ENCODE measurements at places on chromosomes 5 and 9.

GRCh38 chr9:106861640-106862109, 1.3 kb upstream of the ZNF462 start:
- no peak for DNase-seq

GRCh38 chr9:14018081-14018480, 295.9 kb downstream of the NFIB start:
- DNase-seq = no peak

GRCh38 chr9:15333376-15333881, 26.4 kb upstream of the TTC39B start:
- DNase-seq = no peak

- DNase-seq = no peak
These were observed 71.8 kb upstream of the NFIL3 start for GRCh38 chr9:91495450-91495849.

GRCh38 chr9:91654527-91654926, 230.9 kb upstream of the NFIL3 start:
- DNase-seq = no peak

GRCh38 chr9:35695943-35696401, 6.2 kb upstream of the TPM2 start:
- DNase-seq = no peak

DNA sequence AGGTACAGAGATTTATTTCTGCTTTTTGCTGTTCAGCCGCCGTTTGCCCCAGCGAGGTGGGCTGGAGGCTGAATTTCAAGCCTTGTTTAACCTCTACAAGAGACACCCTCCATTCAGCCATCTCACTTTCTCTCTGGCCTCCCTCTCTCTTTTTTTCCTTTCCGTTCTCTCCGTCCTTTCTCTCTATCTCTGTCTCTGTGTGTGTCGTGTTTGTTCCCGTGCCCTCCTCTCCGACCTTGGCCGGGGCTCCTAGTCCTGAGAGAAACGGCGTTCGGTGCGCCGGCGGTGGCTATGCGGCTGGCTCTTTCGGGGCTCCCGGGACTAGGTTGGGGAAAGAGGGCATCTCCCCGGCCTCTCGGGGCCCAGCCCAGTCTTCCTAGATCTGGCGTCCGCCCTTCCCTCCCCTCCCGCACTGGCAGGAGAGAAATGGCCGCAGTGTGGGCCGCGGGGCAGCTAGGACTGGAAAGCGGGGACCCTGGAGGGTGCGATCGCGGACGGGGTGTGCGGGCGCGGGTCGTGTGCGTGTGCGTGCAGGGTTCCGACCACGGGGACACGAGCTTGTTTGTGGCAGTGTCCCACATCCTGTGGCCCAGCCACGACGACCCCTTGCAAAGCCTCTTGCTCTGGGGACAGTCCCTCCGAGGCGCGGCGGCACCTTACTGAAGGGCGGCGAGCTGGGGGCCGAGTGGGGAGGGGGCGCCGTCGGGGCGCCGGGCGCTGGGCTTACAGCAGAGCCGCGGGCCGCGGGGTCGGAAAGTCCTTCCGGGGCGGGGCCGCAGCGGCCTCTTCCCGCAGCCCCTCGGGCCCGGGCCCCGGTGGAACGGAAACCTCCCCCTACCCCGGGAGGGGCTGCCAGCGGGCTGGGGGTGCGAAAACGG, 5.7 kb downstream of the LHX2 start:
- DNase-seq = no peak

DNA sequence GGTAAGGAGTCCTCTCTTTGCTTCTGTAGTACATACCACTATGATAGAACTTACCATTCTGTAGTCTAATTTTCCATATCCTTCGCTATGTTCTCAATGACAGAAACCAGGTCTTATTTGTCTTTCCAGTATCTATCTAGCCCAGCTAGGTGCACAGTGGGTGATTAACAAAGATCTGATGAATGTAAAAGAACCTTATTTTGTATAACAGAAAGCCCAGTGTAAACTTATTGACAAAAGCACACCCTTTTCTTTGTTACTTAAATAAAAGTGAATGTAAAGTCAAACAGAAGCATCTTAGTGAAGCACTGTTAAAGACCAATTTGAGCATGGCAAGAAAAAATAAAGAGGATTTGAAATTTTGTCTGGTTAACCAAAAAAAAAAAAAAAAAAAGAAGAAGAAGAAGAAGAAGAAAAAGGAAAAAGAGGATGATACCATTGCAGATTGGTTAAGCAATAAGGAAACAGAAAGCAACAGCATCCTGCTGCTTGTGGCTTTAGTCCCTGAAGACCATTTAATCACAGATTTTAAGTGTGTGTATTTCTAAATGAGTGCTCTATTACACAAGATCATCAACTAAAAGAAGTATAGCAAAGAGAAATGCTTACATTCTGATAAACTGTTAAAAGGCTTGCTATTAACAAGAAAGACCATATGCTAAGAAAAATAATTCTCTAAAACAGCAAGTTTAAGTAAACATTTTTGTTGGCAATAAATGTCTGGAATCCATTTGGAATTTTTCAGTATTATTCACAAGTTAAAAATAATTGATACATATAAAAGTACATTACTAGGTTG, 21.2 kb downstream of the MEGF9 start:
- DNase-seq = no peak

- no peak for DNase-seq
These were observed 171.1 kb downstream of the TAF11L14 start for GRCh38 chr5:17805227-17805825.

DNA sequence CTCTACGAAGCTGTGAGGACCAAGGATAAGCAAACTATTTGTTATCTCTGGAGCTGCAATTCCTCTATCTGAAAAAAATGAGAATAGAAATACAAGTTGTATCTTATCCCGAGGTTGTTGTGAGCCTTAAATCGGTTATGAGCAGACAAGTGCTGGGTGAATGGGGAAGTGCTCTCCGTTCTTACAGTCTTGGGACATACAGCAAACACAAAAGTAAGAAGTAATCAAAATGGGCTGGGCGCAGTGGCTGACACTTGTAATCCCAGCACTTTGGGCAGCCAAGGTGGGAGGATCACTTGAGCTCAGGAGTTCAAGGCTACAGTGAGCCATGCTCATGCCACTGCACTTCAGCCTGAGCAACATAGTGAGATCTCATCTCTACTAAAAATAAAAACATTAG, 31.7 kb downstream of the ITK start:
- DNase-seq = no peak

GRCh38 chr5:52743012-52743411, 44.7 kb upstream of the ITGA1 start:
- DNase-seq = no peak

- no peak for DNase-seq
These were observed 139.2 kb upstream of the PALM2AKAP2 start for GRCh38 chr9:109640580-109641371.

GRCh38 chr9:105901514-105902109, 207.3 kb downstream of the TMEM38B start:
- DNase-seq = no peak

DNA sequence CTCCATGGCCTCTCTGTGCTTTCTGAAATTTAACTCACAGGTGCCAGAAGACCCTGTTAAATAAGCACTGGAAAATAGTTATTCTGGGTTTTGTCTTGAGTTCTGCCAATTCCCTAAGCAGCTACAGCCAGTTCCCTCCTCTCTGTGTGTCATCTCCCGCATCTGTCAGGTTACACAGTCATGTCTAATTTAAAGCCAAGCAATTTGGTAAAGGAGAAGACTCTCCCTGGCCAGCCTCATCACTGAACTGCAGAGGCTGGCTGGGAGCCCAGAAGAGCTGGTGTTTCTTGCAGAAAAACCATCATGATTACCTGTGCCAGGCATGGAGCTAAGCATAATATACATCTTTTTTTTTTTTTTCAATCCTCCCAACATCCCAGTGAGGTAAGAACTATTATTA, 141.3 kb upstream of the ZNF366 start:
- no peak for DNase-seq

- DNase-seq = no peak
These were observed 256.8 kb upstream of the GRIN3A start for GRCh38 chr9:101995231-101995630.

DNA sequence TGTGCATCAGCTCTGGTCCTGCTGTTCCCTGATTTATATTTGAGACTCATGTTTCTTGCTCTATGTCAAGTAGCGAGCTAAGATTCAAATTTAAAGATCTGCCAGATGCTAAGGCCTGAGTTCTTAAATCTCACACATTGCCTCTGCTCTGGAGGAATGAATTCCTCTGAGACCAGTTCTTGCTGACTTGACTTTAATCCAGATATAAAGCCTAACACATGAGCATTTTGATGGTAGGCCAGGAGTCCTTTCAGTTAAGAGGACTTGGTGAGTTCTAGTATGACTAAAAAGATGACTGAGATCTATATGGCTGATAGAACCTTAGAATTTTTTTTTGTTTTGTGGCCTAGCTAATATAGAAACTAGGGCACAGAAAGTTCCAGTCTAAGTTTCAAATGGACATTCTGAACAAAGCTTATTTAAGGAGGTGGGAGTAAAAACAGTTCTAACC, 1.3 kb upstream of the INIP start:
- no peak for DNase-seq

DNA sequence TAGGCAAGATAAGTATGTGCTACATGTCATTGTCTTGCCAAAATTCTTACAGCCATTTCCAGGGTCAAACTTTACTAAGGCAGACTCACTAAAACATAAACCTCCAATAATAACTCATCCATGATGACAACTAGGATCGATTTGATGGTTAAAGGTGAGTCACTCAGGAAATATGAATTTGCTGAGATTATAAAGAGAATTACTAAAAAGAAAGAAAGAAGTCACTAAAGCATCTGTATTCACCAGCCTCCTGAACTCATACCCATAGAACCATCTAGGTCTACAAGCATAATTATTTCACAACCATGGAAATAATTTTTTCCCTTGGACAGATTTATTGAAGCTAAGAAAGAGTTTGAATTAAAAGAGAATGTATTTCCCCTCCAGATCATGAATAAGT, 258.6 kb downstream of the TLE1 start:
- no peak for DNase-seq

DNA sequence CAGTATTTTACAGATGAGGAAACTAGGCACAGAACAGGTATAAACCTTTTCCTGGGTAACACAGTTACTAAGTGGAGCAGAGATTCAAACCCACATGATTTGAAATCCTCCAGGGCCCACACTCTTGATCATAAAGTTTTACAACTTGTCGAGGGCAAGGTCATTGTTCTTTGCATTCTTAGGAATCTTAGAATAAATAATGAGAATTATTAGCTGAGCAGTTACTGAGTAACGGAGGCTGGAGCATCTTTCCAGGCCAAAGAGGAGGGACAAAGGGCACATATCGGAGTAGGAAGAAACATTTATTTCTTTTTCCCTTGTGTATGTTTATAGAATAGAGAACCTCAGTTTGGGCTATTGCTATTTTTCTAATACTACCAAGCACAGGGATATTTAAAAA, 27.1 kb upstream of the F2R start:
- DNase-seq = no peak

DNA sequence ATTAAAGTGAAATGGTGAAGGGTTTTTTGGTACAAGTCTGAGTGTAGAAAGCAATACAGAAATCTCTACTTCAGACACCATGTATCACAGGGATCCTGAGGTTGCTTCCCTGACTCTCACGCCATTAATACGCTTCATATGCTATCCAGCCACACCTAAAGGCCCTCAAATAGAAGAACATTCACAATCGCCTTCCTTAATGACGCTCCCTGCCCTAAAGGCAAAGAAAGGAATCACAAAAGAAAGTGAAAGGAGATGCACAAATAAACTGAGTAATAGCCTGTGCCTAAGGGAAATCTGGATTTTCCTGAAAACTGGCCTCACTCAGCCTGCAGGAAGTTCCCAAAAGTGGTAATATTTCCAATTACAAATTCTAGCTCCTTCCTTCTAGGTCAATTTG, 1002.7 kb upstream of the DMAC1 start:
- DNase-seq = no peak

DNA sequence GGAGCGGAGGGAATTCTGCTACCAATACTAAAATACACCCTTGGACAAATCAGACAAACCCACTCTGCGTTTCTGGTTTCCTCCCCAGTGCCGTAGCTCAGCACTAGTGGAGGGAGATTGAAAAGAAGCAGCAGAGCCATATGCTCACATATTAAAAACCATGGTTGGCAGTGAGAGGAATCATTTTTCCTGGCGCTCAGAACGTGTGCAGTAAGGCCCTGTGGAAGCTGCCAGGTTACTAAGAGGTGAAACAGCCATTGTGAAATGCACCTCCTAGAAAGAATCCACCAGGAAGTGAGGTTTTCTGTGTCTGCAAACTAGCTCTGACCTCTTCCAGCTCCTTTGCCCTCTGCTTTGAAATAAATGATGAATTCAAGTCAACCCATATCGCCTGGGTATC, 177.2 kb downstream of the ERCC6L2 start:
- DNase-seq = no peak

DNA sequence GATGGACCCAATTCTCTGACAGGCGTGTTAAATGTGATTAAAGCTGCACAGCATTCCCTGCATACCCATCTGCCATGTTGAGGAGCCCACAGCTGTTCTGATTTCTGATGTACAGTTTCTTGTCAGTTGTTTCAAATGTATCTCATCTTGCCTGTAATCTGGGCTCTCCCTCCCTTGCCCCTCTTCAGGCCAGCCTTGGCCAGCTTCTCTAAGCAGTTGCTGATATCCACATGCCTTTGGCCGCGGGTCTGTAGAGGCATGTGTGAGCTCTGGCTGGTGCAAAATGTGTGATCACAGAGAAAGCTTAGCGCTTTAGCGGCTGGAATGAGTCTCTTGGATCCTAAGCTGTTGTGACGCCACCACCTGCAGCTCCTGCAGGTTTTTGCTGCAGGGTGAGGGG, 332.0 kb downstream of the MLLT3 start:
- DNase-seq = no peak

- DNase-seq = no peak
These were observed 497.9 kb downstream of the SEMA5A start for GRCh38 chr5:9047932-9048331.

- DNase-seq = no peak
These were observed 36.9 kb upstream of the IFNK start for GRCh38 chr9:27487128-27487640.

- DNase-seq = no peak
These were observed 66.8 kb upstream of the ABL1 start for GRCh38 chr9:130768265-130768664.

GRCh38 chr5:149018909-149019443, 43.9 kb downstream of the SH3TC2 start:
- DNase-seq = no peak

GRCh38 chr9:92960561-92961290, 13.4 kb downstream of the FGD3 start:
- no peak for DNase-seq

Data from activated CD4-positive, alpha-beta T cell treated with anti-CD3 and anti-CD28 coated beads for 24 hours (primary cell).